ENCODE measurements at places on chromosomes 12 and 14. TPM values are rescaled to one million over a fixed set of nuclear protein-coding genes. Genes with fewer than 3 reads are reported as not detected.

The TMPRSS12 gene
- not detected for total RNA-seq

The MED6 gene
- 54.0 TPM for total RNA-seq

The KCNMB4 gene
- total RNA-seq = 0.13 TPM

The TTC7B gene
- 20.9 TPM for total RNA-seq

The ESPL1 gene
- 3.7 TPM for total RNA-seq

The CPSF2 gene
- 45.7 TPM for total RNA-seq

The PRB3 gene
- total RNA-seq = not detected

The AQP6 gene
- total RNA-seq = not detected

The SLC39A5 gene
- total RNA-seq = not detected

The NOVA1 gene
- total RNA-seq = 0.52 TPM

The MANSC4 gene
- total RNA-seq = not detected

The ANO4 gene
- total RNA-seq = 0.32 TPM
